IMR-90 (cell line): ENCODE measurements at places on chromosomes 2 and 18. TPM values are rescaled to one million over a fixed set of nuclear protein-coding genes. Genes with fewer than 3 reads are reported as not detected.

DNA sequence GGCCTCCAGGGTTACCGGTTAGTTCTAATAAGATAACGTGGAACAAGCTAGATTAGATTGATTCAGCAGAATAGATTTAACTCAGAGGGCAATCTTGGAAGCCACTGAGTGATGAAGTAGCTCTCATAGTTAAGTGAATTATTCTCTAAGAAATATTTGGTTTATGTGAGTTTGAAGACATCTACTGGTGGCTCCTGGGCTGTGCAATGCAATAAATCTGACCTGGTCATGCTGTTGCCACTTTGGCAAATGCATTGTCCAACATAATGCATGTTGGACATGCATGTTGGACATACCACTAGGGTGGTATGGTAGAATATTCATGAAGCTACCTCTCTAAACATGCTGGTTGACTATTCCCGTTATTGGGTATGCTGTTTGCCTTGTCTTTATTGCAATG, 493.7 kb upstream of the VRK2 start:
- no peak for DNase-seq

- DNase-seq: no peak
Measured at GRCh38 chr2:176104316-176105077, 2.6 kb upstream of the HOXD11 start.

GRCh38 chr2:225290757-225291400, 108.6 kb upstream of the NYAP2 start:
- DNase-seq: no peak

Gene TAF1B
- total RNA-seq: 19.9 and 26.9 TPM in 2 replicates

Gene CACNB4
- total RNA-seq: 0.28 and 0.36 TPM in 2 replicates

DNA sequence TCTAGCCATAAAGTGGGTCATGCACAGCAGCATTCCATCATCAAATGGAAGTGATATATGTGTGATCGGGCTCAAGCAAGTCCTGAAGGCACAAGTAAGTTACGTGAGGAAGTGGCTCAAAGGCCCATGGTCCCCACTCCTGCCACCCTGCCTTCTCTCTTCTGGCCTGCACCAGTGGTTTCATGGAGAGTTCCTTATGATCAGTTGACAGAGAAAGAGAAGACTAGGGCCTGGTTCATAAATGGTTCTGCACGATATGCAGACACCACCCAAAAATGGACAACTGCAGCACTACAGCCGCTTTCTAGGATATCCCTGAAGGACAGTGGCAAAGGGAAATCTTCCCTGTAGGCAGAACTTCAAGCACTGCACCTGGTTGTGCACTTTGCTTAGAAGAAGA, 412.6 kb upstream of the SMIM21 start:
- no peak for DNase-seq

DNA sequence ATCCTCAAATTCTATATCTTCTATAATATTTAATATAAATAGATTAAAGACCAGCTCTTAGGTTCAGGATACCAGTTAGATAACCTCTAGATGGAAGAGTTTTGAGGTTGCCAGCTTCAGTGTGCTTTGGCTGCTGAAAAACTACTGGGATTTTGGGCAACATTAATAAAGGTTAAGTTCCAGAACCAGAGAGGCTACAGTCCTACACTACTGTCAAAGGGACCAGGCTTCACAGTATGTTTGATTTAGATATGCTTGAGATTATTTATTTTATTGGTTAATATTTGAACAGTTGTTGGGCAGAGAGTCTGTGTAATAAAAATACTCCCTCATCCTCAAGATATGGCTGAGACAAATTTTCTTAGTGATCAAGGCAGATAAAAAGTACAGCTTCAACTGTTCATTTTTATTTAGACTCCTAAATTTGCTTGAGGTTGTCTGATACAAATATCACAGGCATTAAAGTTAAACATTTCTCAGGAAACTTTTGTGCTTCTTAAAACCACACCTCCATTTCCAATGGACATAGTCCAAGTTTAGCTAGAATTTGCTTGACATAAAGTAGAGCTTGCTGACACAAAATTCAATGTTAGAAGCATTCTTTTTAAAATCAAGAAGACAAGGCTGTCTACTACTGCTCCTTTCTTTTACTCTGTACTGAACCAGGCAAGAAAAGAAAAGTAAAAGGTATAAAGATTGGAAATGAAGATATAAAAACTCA, 19.7 kb upstream of the TMEM17 start:
- DNase-seq: no peak

Gene GRP
- not detected in 2 replicates for total RNA-seq
